IPS DF 19.7 (cell line): ENCODE measurements at places on chromosomes 4 and X.

DNA sequence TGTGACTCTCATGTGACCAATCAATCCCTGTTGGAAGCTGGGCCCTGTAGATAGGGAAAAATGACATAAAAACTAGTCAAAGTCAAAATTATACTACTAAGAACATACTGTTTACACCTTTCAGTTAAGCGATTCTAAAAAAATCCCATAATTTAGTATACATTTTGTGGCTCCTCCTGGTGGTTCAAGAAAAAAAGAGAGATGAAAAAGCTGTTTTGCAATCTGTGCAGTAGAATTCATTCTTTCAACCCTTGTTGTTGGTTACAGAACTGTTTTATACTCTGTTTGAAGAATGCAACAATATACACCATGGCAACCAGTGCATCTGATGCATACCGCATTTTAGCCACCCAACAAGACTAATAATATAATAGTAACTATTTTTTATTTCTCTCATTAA, 66.8 kb upstream of the ANK2 start:
- no peak for DNase-seq

DNA sequence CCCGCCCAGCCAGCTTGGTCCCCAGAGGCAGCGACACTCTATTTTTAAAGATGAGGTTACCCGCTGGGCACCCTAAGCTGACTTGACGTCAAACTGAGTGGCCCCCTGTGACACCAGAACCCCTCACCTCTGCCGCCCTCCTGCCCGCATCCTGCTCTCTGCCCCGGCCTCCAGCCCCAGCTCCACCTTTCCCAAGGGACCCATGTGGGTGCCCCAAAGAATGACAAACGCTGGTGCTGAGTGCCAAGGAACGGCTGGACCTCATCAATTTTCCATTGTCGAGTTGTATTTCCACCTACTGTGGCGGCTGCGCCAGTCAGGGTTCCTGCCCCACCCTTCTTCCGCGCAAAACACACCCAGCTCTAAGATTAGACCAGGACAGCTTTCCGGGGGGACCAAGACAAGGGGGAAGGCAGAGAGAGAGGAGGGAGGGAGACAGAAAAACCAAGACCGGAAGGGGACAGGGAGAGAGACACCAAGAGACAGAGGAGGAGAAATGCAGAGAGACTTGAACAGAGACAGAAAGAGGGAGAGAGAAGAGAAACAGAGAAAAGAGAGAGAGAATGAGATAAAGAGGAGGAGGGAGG, 2.0 kb downstream of the PRKX start:
- DNase-seq, result no peak

- DNase-seq, result no peak
Measured at GRCh38 chrX:134738986-134739740, 80.9 kb upstream of the PLAC1 start.

- no peak for DNase-seq
Measured at GRCh38 chrX:16826207-16826606, 39.9 kb downstream of the TXLNG start.

DNA sequence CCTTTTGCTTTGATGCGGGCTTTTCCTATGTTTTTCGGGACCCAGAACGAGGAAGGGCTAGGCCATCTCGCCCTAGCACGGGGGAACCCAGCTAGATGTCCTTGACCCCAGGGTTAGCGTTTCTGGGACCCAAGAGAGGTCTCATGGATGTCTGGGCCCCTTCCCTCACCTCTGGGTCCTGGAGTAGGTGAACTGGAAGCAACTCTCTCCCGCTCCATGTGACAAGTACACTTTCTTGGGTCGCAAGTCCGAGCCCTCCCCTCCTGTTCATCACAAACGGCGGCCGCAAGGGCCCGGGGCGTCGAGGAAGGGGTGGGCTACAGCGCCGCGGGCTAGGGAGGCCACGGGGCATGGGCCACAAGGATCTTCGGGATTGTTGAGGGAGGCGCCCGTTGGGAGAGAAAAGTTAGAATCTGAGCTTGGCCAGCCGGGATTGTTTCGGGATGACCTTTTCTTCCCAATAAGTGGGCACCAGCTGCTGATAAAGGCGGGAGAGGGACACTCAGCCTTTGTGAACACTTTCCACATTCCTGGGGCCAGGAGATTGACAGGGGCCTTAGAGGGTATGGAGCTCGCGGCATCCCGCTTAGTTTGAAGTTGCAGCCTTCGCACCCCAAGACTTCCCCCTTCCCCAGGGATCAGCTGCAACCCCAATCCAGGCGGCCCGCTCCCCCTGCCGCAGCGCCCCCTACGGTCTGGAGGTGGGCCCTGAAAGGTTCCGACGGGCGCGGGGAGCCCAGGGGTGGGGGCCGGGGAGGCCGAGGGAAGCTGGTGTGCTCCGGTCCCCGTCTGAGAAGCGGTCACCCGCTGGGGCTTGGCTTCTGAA, 136.9 kb upstream of the ZIC3 start:
- DNase-seq, result no peak

DNA sequence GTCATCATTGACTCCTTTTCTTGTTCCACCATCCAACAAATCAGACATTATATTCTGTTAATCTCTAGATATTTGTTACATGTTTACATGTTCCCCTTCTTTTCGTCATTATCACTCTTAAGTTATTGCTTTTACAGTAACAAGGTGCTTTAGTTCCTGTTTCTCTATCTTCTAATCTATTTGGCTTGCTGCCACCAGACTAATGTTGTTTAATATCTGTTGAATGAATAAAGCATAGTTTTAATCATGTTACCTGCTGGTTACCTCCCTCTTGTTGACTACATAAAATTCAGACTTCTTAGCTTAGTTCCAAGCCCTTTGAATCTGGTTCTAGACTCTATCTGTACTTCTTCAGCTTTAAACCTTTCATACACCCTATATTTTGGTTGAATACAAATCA, 129.8 kb upstream of the TRIM2 start:
- no peak for DNase-seq

GRCh38 chr4:109735566-109736365, 5.9 kb upstream of the PLA2G12A start:
- DNase-seq, result no peak

DNA sequence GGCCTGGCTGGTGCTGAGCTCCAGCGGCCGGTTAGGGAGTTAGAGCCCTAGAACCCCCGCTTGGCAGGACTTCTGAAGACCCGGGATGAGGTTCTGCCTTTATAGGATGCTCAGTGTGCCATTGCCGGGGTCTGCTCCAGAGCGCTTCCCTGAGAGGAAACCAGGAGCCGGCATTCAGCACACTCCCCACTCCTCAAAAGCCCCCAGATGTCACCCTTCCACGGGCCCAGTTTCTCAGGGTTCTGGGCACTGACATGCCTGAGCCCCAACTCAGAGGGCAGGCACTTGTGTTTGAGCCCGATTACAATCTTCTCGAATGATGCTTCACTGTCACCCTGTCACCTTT, 6.5 kb downstream of the NKX3-2 start:
- DNase-seq, result no peak

DNA sequence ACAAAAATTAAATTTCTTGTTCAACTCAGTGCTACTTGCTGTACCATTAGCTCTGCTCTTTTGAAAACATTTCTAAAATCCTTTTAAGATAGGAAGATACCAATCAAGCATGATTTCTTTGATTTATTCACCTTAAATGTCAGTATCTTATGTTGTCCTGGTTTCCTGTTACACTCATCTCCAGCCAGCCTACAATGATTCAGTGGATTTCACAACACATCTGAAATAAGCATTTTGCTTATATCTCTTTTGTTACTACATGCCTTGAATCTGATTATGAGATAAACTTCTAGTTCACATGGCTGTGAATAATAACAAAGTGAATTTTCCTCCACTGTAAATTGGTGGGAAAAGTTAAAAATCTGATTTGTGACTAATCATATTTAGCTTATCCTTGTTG, 112.5 kb upstream of the BMP3 start:
- no peak for DNase-seq

DNA sequence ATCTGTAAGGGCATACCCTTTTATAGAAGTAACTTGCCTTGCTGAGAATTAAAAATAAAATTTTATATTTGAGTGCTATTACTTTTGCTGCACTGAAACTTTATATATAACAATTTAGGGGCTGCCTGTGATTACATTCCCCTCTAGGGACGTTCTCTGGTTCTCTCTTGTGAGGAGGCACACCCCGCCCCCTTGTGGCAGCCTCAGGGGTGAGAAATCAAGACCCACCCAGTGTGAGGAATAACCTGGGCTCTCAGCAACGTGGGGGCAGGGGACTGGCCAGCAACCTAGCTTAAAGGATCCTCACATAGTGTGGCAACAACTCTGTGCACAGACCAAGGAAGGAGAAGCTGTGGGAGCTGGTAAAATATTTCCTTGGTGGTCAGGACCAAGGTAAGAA, 43.7 kb downstream of the MAGEA9 start:
- DNase-seq, result no peak
